ENCODE measurements at places on chromosomes 12 and 14. TPM values are rescaled to one million over a fixed set of nuclear protein-coding genes. Genes with fewer than 3 reads are reported as not detected.
A peak's percentile ranks its signal among the peaks of the same experiment; 100 is the strongest.

The FAM186B gene
- not detected for total RNA-seq

The SERPINA1 gene
- total RNA-seq: 6.4 TPM

The SERPINA6 gene
- not detected for total RNA-seq

The GLIPR1L1 gene
- total RNA-seq: not detected

The HPD gene
- 0.33 TPM for total RNA-seq

- peaks cover 9% of the 10 kb centered on the region for H3K36me3 ChIP-seq
- no peaks in the 10 kb centered on the region for H3K27me3 ChIP-seq
- H3K27ac ChIP-seq: no peak overlapping the region
- H3K4me3 ChIP-seq: no peak overlapping the region
- DNase-seq: no peak
Observed at GRCh38 chr14:102902086-102902485, 20.4 kb upstream of the AMN start.

DNA sequence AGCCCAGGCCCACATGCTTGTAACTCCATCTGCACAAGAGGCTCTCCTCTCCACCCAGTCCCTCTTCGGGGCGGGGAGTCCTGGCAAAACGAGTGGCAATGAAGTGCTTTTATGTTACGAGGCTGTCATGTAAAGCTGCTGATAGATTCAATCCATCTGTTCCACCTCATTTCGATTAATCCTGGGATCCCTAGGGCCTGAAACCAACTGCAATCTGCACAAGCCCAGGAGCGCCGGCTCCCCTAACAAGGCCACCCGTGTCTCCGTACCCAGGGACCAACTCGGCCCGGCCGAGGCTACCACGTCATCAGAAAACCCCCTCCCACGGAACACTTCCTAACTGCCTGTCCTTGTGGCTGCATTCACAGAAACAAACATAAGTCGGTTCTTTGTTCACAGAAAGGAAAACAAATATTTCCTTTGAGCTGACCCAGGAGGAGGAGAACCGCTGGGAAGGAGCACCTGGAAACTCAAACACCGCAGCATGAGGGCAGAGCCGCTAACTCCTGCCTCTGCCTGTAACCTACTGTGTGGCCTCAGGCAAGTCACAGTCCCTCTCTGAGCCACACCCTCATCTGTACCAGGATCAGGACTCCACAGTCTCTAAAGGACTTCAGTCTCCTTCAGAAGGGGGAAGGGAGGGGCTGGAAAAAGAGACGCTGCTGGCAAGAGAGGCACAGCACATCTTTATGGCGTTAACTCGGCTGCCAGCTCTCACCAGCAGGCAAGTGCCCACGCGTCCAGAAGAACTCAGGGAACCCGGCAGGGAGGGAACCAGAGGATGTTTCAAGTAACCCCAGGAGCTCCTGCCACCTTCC, 47.8 kb downstream of the CCDC88C start:
- no peaks in the 10 kb centered on the region for H3K36me3 ChIP-seq
- H3K27ac ChIP-seq: no peak overlapping the region
- H3K27me3 ChIP-seq: no peaks in the 10 kb centered on the region
- no peak overlapping the region for H3K4me3 ChIP-seq

DNA sequence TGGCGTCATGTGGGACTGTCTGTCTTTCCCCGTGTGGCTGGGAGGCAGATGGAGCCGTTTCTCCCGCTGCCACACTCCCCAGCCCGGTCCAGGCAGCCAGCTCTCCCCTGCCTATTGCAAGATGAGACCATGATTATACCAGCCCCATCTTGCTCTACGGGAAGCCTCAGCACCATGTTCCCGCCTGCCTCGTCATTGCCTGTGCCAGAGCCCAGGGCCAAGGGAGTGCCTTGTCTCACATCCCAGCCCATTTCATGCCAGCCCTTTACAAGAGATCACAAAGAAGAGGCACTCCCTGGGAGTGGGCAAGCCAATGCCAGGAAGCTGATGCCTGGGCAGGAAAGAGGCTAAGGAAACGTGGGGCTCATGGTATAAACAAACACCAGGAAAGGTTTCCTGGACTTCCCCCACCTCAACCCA, 23.9 kb downstream of the GPR68 start:
- H3K36me3 ChIP-seq: peaks cover 8% of the 10 kb centered on the region
- no peak for DNase-seq
- no peaks in the 10 kb centered on the region for H3K27me3 ChIP-seq
- H3K4me1 ChIP-seq: no peaks in the 10 kb centered on the region
- H3K27ac ChIP-seq: no peak overlapping the region
- no peak overlapping the region for H3K4me3 ChIP-seq

- H3K27ac ChIP-seq: no peak overlapping the region
- no peak overlapping the region for H3K4me3 ChIP-seq
- H3K36me3 ChIP-seq: no peaks in the 10 kb centered on the region
Observed at GRCh38 chr12:19404242-19404880, 34.9 kb upstream of the AEBP2 start.

GRCh38 chr14:96255501-96256366, at the start of gene BDKRB1:
BDKRB1 (plus strand) TSS chr14:96256210; CDS start chr14:96263683, 7,473 bp downstream.
- no peak for DNase-seq
- H3K36me3 ChIP-seq: no peaks in the 10 kb centered on the region
- no peak within 1 kb of the TSS for H3K4me3 ChIP-seq
- peak within 1 kb of the TSS; percentile 90 for H3K27ac ChIP-seq

GRCh38 chr12:120290609-120291305, 946 bp downstream of the RNU4-2 start:
- peak; percentile 69 for DNase-seq
- peak overlapping the region; percentile 98 for H3K27ac ChIP-seq
- H3K4me3 ChIP-seq: peak overlapping the region; percentile 66
- H3K36me3 ChIP-seq: no peaks in the 10 kb centered on the region
- no peaks in the 10 kb centered on the region for H3K27me3 ChIP-seq

- no peak overlapping the region for H3K4me3 ChIP-seq
- no peak for DNase-seq
- no peak overlapping the region for H3K27ac ChIP-seq
- peaks cover 18% of the 10 kb centered on the region for H3K4me1 ChIP-seq
Observed at GRCh38 chr12:52525661-52526499, 5.7 kb upstream of the KRT5 start.

DNA sequence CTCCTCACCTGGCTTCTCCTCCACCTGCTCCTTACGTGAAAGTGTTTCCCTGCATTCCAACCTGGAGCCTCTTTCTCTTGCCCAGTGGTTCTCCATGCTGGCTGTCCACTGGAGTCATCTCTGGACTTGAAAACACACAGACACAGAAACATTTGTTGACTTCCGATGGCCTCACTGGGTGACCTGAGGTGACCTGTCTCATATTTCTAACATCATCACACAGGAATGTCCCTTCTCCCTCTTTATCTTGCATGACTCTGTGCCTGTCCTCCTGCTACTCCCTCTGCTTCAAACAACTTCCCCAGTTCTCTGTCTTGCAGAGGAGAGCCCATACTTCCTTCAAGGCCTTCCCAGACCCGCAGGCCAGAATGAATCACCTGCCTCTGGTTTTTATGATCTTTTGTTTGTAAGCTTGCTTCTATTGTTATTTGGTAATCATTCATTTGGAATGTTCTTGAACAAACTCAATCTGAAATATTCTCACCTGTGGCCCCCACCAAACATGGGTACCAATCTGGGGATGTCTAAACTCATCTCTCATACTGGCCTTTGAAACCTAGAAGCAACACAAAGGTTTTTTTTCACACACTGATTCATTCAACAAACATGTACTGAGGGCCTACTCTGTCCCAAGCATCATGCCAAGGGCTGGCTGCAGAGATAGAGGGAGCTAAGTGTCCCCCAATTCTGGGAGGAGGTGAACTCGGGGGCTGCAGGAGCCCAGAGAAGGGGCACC, 9.7 kb upstream of the RIN3 start:
- no peak overlapping the region for H3K4me3 ChIP-seq
- no peak overlapping the region for H3K27ac ChIP-seq
- H3K36me3 ChIP-seq: no peaks in the 10 kb centered on the region
- DNase-seq: peak; percentile 45

DNA sequence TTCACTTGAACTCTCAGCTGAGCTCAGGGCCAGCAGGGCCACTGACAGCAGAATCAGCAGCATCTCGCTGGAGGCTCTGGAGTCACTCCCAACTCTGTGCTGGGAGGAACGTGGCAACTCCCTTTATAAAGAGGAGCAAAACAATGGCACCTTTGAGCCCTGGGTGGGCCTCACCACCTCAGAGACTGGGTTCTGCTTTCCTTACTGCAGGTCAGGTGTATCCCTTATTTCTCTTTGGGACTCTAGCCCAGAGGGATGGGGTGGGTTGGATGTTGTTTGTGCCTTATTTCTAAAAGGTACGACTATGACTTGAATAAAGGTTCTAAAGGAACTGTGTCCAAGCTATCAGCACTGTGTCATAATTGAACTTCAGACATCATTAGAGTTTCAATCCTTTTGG, at the start of gene PRB4:
Gene PRB4 (minus strand): TSS at position 101 of the 400 bp plus-strand sequence. CDS start 38 bp downstream, at position 63.
- H3K27ac ChIP-seq: no peak within 1 kb of the TSS
- H3K27me3 ChIP-seq: no peaks in the 10 kb centered on the region
- H3K36me3 ChIP-seq: no peaks in the 10 kb centered on the region
- no peak for DNase-seq
- no peaks in the 10 kb centered on the region for H3K4me1 ChIP-seq
- no peak within 1 kb of the TSS for H3K4me3 ChIP-seq

DNA sequence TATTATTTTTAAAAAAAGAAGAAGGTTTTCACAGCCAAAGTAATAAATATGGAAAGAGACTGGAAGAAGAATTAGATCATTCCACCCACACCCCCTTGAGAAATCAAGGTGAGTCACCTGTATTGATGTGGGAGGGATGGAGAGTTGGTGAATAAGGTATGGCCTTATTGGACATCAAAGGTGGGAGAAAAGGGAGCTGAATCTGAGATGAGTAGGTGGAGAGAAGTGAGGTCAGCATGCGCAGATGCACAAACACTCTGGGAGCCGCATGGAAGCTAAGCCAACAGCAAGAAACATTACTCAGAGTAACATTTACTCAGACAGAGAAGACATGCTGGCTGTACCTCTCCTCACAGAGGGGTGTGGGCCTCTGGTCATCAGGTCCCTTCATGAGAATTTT, 113.1 kb upstream of the FOXG1 start:
- DNase-seq: no peak
- H3K27ac ChIP-seq: no peak overlapping the region
- H3K36me3 ChIP-seq: no peaks in the 10 kb centered on the region
- no peak overlapping the region for H3K4me3 ChIP-seq
- H3K4me1 ChIP-seq: no peaks in the 10 kb centered on the region

- peak overlapping the region; percentile 42 for H3K27ac ChIP-seq
- H3K27me3 ChIP-seq: no peaks in the 10 kb centered on the region
- no peaks in the 10 kb centered on the region for H3K36me3 ChIP-seq
- H3K4me1 ChIP-seq: peaks cover 5% of the 10 kb centered on the region
- no peak for DNase-seq
Observed at GRCh38 chr12:47360771-47361388, 281.1 kb upstream of the AMIGO2 start.

GRCh38 chr12:93706824-93707223, 29.6 kb downstream of the CRADD start:
- peak overlapping the region; percentile 72 for H3K27ac ChIP-seq
- H3K36me3 ChIP-seq: peaks cover 4% of the 10 kb centered on the region
- no peaks in the 10 kb centered on the region for H3K27me3 ChIP-seq
- DNase-seq: no peak
- peaks cover 59% of the 10 kb centered on the region for H3K4me1 ChIP-seq

GRCh38 chr14:96117101-96117897, 78.1 kb downstream of the C14orf132 start:
- H3K27me3 ChIP-seq: no peaks in the 10 kb centered on the region
- no peak for DNase-seq
- H3K4me3 ChIP-seq: no peak overlapping the region
- no peak overlapping the region for H3K27ac ChIP-seq

GRCh38 chr14:70802379-70802778, 6.9 kb downstream of the MAP3K9 start:
- H3K27ac ChIP-seq: no peak overlapping the region
- H3K36me3 ChIP-seq: no peaks in the 10 kb centered on the region
- no peak overlapping the region for H3K4me3 ChIP-seq
- no peaks in the 10 kb centered on the region for H3K27me3 ChIP-seq

DNA sequence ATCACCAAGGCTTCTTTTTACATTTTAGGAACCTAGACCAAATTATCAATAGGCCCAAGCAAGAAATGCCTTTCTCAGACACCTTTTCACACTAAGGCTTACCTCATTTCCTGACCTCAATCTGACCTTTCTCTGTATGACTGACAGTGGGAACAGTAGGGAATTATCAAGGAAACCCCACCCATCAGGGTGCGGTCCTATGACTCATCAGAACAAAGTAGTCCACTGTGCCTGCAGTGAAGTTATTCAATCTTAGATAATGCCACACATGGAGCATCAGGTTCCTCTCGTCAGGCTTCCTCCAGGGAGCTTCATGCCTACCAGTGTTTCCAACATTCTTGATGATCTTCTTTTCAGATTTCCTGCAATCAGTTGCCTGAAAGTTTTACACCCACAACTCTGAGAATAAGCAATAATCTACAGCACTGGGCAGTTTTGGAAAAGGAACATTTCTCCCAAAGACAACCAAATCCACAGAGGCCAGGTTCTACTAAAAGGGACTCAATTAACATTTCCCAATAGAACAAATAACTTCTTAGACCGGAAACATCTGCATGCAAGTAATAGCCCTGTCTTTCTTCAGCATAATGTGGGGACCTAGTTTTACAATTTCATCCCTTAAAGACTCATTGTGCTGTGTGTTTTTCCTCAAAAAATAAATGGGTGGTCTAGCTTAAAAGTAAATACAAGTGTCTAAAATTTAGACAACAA, 35.9 kb upstream of the TMTC2 start:
- H3K27me3 ChIP-seq: no peaks in the 10 kb centered on the region
- H3K4me1 ChIP-seq: no peaks in the 10 kb centered on the region
- no peaks in the 10 kb centered on the region for H3K36me3 ChIP-seq
- H3K27ac ChIP-seq: peak overlapping the region; percentile 27

DNA sequence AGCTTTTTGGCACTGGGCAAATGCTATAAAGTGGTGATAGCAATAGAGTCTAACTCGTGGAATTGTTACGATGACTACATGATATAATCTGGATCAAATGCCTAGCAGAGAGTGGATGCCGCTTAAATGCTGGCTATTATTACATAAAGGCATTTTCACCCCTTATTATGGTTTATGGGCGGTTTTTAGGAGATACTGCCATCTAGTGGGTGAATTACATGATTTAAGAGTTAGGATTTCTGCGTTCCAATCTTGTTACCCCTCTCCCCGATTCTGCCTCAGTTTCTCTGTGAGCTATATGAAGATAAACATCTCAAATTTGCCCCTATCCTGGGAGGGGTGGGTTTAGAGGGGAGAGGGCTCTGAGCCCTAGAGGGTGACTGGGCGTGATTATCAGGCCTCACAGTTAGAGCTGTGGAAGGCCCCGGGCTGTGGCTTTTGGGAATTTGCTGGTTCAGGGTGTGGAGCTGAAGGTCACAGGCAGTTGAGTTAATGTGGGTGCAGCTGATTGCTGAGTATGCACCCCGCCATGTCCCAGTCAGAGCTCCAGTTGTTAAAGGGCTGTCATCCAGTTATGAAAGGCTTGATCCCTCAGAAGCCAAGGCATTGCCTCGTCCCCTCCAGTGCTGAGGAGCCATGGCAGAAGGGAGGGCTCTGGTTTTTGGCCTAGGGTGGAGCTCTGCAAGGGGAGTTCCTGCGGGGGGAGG, 14.4 kb downstream of the CLSTN3 start:
- no peaks in the 10 kb centered on the region for H3K36me3 ChIP-seq
- H3K27me3 ChIP-seq: no peaks in the 10 kb centered on the region
- no peak overlapping the region for H3K27ac ChIP-seq
- H3K4me1 ChIP-seq: no peaks in the 10 kb centered on the region
- peak; percentile 50 for DNase-seq

All from sigmoid colon (tissue), 7 donors.